ENCODE measurements at places on chromosomes 4 and X.

GRCh38 chr4:174152717-174153466, 130.6 kb downstream of the FBXO8 start:
- no peak for DNase-seq

DNA sequence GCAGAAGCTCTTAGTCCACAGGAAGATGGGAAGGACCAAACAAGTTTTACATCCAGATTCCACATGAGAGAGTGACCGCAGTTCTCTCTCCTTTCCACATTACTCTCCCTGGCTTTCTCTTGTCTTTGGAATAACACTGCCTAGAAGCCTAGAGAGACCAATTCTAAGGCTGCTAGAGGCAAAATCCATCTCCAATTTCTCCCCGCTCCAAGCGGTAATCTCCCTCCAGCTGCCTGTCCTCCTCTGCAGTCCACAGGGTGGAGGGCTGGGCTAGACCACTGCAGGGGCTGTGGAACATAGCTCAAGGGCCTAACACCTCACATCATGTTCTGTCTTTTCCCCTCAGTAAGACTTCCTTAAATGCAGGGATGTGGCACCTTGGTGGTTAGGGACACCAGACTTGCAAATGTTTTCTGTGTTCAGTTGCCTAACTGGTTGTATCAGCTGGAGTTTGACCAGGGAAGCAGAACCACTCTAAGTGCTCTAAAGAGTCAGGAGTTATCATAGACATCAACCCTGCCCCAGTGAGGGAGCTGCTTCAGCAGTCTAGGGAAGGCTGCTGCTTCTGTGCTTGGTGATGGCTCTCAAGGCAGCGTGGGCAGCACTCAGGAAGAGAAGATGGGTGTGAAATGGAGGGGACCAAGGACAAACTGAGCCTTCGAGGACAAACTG, 423.1 kb downstream of the BCOR start:
- no peak for DNase-seq

- DNase-seq = peak; percentile 41
Observed at GRCh38 chrX:53073115-53073586, 9.0 kb upstream of the TSPYL2 start.

DNA sequence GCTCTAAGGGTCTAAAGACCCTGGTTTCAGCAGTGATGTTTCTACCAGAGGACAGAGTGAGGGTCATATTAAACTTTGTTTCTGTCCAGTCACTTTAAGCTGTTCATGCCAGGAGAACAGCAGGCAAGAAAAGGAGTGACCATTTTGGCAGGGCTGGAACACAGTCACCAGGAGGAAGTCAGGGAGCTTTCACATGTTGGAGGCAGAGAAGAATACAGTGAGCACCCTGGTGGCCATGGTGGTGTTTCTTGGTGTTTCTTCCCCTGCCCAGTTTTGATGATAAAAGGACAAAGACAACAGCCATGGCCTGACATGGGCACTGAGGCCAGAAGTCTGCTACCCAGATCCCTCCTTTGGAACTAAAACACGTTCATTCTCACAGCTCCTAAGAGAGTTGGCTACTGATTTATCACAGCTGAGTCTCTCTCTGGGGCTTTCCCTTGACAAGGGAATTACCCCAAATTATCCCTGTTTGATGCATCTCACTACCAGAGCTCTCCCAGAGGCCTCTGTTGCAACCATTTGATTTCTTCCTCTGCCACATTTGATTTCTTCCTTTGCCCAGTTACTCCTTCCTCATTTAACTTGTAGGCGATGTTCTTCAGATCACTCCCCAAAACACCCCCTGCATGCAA, 106.4 kb upstream of the NWD2 start:
- DNase-seq = no peak

DNA sequence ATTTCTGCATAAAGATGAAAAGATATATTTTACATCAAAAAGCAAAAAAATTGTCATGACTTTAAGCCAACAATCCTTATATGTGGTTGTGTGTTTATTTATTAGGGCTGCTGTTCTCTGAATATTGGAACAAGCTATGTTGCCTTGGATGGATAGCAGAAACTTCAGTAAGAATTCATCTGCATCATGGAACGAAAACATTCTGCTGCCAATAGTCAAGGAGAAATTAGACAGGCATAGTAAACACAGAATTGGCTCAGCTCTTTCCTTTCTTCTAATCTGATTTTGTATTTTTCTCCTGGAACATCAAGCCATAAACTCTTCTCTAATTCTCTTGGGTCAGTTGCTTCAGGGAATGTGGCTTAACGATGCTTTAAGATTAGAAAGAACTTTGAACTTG, 1257.0 kb downstream of the NLGN4X start:
- no peak for DNase-seq

- no peak for DNase-seq
Observed at GRCh38 chr4:34932591-34932990, 1311.7 kb downstream of the ARAP2 start.

- DNase-seq = peak; percentile 32
Observed at GRCh38 chrX:110665223-110666002, 130.2 kb downstream of the CHRDL1 start.

DNA sequence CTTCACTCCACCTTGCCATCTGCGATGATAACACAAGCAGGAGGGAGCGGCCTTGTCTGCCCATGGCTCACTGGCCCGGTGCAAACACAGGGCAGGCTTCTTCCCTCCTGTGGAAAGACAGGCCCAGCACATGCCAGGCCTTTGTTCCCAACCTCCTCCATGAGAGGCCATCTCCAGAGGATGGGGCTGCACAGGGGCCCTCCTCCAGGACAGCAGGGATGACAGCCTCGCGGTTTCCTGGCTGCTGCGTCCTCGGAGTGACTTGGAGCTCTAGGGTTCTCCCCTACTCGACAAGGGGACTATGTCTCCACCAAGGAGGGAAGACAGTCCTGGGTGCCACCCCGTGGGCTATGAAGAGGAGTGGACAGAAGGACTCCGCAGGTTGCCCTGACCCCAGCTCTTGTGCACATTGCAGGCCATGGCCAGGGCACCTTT, 21.8 kb downstream of the RNF212 start:
- DNase-seq = no peak

- peak; percentile 50 for DNase-seq
Observed at GRCh38 chr4:174156239-174156826, 127.1 kb downstream of the FBXO8 start.

GRCh38 chrX:30713061-30713525, 59.9 kb downstream of the GK start:
- peak; percentile 53 for DNase-seq

- no peak for DNase-seq
Observed at GRCh38 chr4:94976371-94977011, 218.7 kb downstream of the BMPR1B start.

DNA sequence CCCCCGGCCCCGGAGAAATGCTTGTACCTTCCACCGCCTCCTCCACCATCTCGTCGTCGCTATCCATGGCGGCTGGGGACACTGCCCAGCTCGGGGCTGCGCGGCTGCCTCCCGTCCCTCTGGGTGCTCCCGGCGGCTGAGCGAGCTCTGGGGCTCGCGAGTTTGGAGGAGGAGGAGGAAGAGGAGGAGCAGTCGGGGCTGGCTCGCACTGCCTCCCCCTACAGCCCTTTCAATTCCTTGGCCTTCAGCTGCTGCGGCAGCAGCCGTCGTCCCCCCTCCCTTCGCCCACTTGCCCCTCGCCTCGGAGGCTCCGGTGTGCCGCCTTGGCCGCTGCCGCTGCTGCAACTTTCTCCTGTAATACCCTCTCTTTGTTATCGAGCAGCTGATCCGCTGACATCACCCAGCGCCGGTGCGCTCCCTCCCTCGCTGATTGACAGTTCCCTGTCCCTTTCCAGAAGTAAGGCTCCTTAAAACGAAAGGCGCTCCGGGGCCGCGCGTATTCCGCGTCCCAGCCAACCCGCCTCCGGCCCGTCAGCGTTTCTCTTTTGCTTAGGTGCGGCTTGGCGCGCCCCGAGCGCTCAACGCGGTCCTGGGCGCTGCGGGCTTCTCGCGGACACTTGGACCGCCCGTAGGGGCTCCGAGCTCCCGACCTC, at the start of gene SETD7:
TSS of gene SETD7 (minus strand) at position 149 of the 653 bp plus-strand sequence. CDS start at position 67, 82 bp downstream.
- peak; percentile 69 for DNase-seq

DNA sequence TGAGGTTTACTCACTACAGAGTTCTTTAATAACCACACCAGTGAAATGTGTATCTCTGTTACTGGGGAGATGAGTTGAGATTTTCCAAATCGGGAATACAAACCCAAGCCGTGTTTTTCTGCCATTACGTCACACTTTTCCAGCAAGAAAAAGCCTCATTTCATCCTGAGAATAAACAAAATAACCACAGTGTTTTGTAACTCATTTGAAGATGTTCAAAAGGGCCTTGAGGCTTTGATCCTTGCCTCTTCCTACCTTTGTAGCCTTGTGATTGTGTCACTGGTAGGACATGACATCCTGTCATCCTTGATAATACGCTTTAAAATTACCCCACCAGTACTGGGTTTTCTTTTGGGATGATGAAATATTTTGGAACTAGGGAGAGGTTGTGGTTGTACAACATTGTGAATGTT, 2.9 kb downstream of the USP11 start:
- DNase-seq = no peak

DNA sequence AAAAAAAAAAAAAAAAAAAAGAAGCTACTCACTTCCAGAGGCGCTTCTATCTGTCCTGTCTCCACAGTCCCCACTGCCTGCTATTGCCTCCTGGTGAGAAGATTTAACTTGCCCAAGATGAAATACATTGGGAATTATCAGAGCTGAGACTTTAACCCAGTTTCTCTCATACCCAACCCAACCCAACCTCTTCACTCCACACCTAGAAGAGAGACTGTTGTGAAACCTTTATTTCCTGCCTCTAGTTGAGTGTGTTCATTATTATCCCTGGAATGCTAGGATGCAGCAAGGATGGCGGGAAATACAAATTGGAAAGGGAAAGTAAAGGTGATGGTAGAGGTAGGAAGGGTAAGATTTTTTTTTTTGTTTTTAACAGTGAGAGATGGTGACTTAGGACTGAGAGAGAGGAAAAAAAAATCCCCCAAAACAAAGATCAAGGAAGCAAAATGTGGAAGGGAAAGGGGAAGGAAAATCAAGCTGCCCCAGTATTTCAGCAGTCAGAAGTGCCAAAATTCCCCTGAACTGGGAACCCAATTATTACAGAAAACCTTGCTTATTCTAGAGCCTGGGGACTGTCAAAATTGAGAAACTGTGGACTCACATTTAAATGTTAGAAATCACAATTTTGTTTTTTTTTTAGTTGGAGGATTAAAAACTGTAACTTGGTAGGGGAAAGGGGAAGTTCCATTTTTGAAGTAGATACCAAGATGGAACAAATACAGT, 253.0 kb downstream of the PTTG2 start:
- DNase-seq = no peak

GRCh38 chr4:56307423-56307822, 79.9 kb downstream of the AASDH start:
- no peak for DNase-seq

DNA sequence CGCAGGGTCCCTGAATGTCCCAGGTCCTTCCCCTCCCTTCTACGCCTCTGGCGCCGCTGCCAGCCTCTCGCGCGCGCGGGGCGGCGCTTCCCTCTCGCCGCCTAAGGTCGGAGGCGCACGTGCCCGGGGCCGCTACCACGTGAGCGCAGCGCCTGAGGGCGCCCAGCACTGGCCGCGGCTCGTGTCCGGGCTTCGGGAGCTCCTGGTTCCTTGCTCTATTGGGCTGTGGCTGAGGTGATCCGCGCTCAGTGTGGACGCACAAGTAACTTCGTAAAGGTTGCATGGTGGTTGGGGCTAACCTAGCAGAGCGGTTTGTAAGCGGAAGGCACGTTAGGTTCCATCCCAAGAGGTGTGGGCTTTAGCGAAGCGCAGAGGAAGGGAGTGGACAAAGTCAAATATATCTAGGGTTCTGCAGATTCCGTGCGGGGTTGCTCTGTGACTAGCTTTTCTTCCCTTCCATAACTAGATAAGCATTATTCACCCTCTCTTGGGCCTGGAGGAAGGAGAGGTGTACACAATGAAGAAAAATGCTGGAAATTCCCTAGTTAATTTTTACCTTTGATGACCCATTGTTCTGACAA, 1.8 kb downstream of the TLL1 start:
- DNase-seq = no peak

DNA sequence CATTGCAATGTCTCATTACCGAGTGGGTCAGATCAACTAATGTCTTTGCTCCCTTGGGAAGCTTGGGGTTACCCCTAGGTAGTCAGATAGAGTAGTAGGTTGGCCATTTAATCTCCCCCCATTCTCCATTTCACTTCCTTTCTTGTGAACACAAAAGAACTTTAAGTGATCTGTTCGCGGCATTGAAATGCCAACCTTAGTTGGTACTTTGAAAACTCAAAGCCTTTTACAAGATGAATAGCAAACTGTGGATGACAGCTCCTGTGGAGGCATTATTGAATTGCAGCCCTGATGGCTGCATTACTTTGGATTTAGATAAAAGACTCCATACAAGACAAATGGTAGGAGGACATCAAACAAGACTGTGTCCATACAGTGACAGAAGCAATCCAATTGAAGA, 469.1 kb downstream of the GBA3 start:
- no peak for DNase-seq

- DNase-seq = no peak
Observed at GRCh38 chr4:139589336-139590018, 33.5 kb upstream of the SETD7 start.

DNA sequence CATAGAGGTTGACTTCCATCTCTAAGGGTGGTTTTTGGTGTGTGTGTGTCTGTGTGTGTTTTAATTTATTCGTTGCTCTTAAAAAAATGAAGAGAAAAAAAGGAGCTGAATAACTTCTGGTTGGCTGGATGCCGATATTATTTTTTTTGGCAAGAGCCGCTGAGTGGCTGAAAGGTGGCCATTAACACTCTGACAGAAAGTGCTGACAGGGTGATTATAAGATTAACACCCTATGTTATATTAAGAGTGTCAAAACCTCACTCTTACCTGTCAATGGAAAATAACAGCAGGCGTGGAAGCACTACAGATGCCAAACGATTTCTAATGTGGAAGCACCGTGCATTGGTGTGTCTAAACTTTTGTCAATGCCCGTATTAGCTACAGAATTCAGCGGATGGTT, 622.5 kb downstream of the ANKRD50 start:
- DNase-seq = no peak

- no peak for DNase-seq
Observed at GRCh38 chrX:119121341-119121740, 6.3 kb downstream of the KIAA1210 start.

DNA sequence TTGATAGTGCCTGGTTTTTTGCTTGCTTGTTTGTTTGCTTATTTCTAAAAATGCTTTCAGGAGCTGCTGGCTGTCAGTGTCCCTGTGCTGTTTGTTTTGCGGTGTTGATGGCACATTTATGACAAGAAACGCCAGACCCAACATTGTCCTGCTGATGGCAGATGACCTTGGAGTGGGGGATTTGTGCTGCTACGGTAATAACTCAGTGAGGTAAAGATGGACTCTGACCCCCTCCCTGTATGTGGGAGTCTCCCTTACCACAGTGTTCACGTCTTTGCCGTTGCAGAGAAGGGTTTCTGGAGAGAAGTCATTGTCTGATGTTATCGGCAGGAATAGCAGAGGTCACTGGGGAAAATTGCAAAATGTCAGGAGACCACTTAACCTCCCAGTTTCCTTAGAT, at the start of gene ARSH:
TSS of gene ARSH (plus strand) at position 52 of the 400 bp plus-strand sequence. CDS start at position 119, 67 bp downstream.
- no peak for DNase-seq

- DNase-seq = peak; percentile 13
Observed at GRCh38 chr4:52588097-52588496, 71.0 kb downstream of the USP46 start.

GRCh38 chrX:3262901-3263300, 83.6 kb downstream of the MXRA5 start:
- no peak for DNase-seq

- no peak for DNase-seq
Observed at GRCh38 chr4:86452924-86453531, 93.2 kb upstream of the MAPK10 start.

- DNase-seq = no peak
Observed at GRCh38 chrX:103722505-103722904, 11.8 kb downstream of the TMEM31 start.

- DNase-seq = no peak
Observed at GRCh38 chrX:48997455-48997854, 4.6 kb downstream of the GRIPAP1 start.

Measured in SW480 (cell line).